ENCODE measurements at places on chromosomes 12 and 14.

- no peak for DNase-seq
Observed at GRCh38 chr12:91620992-91621391, 438.4 kb upstream of the DCN start.

DNA sequence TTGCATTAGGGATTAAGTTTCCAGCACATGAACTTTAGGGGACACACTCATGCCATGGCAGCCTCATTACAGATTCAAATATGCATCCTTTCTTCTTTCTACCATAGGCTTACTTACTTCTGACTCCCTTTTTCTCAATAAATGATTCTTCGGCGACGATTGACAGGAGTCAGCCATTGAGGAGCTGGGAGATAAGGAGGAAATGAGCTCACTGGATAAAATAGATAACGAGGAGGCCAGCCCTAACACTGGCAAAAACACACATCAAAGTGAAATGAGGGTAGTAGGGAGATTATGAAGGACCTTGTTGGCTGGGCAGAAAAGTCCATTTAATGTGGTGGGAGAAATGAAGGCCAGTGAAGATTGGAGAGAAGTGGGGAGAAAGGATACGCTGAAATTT is 172.2 kb downstream of the SLC41A2 start:
- no peak for DNase-seq

DNA sequence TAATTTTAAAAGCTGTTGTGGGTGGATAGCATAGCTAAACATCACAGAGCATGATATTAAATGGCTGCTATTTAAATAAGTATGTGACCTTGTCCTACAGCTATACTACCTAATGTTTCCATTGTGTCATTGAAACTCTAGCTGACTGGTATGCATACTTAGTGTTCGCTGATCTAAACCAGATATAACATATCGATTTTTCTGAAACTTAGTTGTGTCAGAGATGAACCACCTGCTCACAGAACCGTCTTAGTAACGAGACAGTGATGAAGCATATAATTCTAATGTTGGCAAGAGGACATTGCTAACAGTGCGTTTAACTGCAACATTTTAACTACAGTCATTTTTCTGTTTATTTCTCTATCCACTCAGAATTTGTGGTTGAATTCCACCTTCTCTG is 36.1 kb upstream of the NUAK1 start:
- DNase-seq: no peak

DNA sequence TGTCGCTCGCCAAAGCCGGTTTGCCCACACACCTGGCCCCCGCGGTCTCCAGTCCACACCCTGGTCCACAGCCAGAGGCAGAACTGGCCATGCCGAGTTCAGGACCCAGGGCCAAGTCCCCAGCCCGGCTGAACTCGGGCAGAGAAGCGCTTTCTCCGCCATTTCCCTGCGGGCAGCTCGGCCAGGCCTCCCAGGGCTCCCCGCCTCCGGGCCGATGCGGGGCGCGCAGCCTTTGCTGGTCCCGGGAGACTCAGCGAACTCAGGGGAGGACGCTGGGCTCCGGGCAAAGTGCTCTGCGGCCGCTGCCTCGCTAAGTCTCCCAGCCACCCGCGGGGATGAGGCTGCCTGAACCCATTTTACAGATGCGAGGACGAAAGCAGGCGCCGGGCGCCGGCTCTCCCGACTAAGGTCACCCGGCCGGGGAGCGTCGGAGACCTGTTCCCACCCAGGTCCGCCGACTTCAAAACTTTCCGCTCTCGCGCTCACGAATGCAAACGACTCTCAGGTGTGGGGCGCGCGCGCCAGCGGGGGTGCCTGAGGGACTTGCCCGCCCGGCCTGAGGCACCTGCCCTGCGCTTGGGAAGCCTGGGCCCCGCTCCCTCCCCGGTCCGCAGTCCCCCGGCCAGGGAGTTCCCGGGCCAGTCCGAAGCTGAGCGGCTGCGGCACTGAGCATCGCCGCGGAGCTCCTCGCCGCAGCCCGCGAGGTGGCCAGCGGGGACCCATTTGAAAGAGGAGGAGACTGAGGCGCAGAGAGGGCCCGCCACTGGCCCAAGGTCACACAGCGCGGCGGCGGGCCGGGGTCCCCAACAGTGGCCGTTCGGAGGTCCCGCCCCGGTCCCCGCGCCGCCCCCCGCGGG is 627 bp downstream of the TESC start:
- peak; percentile 25 for DNase-seq

GRCh38 chr12:55624056-55624455 is 12.6 kb upstream of the OR10P1 start:
- DNase-seq: no peak

DNA sequence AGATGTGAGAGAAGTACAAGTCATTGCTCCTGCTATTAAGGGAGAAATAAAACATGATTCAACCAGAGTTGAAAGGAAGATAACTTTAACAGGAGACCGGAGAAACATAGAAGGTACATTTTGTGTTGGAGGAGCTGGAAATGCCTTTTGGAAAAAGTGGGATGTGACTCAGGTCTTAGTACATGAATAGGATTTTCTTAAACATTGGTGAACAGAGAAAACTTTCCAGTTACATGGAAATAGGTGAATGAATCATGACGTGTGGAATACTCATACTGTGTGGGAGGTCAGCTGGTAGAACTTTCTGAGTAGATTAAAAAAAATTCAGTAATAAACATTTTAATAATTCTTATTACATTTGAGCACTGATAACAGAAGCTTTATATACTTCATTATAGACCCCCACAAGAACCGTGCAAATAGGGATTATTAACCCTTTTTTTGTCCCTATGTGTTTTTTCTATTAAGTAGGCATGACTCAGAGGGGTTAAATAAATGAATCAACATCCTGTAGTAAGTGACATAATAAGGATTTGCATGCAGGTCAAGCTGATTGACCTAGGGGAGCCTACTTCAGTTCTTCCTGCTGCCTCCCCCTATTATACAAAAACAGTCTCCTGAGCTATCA is 710.5 kb downstream of the NOVA1 start:
- DNase-seq: no peak

DNA sequence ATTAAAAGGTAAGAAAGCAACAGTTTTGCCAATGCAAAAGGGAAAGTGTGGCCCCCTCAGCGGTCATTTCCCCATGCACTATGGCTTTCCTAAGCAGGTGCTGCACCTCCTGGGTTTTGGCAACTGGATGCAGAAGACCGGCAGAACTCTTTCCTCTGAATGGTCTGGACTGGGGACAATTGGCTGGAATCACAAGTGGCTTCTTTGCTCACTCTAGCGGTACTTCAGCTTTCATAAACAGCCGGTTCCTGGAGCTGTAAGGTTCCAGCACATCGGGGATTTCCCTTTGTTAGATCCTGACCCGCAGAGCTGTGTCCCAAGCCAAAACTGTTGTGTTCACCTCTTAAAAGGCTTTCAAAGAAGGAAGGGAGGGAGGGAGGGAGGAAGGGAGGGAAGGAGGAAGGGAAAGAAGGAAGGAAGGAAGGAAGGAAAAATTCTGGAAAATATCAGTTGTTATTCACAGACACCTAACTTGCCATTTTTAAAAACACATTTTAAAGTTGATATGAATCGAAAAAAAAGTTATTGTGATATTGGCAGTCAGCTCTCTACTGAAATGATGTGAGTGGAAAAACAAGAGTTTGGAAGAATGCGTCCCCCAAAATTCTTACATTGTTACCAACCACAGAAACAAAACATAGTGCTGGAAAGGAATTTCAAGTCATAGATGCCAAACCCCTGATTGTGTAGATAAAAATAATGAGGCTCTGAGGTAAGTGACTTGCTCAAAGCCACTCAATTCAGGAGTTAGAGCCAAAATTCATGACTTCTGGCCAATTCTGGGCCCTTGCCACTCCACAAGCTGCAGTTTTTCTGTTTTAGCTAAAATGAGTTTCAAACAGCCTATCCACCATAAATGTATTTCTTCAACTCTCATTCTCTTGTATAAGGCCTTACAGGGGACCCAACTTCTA is 220.6 kb upstream of the HMGA2 start:
- no peak for DNase-seq

DNA sequence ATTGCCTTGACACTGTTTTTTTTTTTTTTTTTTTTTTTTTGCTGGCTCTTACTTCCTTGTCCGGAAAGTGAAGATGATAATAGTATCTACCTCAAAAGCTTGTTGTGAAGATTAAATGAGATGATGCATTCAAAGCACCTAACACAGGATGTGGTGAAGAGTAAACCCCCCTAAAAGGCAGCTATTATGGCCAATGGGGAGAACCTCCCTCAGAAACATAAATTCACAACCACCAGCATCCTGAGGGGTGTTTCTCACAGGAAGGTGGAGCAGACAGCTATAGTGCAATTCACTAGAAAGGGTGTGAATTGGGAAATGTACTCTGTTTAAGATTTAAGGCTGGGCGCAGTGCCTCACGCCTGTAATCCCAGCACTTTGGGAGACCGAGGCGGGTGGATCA is 85.4 kb upstream of the CRY1 start:
- no peak for DNase-seq

- no peak for DNase-seq
Observed at GRCh38 chr14:96098309-96098998, 59.3 kb downstream of the C14orf132 start.

GRCh38 chr12:112836736-112837628 is 45.4 kb downstream of the RPH3A start:
- no peak for DNase-seq

- no peak for DNase-seq
Observed at GRCh38 chr14:75201087-75201486, 24.7 kb upstream of the TMED10 start.

DNA sequence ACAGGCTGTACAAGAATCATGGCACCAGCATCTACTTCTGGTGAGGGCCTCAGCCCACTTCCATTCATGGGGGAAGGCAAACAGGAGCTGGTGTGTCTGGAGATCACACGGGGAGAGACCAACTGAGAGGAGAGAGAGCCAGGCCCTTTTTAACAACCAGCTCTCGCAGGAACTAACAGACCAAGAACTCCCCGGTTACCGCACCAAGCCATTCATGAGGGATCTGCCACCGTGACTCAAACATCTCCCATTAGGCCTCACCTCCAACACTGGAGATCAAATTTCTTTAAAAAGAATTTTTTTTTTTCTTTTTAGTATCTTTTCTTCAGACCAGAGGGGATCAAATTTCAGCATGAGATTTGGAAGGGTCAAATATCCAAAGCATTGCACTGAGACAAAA is 16.7 kb upstream of the AQP2 start:
- DNase-seq: no peak

DNA sequence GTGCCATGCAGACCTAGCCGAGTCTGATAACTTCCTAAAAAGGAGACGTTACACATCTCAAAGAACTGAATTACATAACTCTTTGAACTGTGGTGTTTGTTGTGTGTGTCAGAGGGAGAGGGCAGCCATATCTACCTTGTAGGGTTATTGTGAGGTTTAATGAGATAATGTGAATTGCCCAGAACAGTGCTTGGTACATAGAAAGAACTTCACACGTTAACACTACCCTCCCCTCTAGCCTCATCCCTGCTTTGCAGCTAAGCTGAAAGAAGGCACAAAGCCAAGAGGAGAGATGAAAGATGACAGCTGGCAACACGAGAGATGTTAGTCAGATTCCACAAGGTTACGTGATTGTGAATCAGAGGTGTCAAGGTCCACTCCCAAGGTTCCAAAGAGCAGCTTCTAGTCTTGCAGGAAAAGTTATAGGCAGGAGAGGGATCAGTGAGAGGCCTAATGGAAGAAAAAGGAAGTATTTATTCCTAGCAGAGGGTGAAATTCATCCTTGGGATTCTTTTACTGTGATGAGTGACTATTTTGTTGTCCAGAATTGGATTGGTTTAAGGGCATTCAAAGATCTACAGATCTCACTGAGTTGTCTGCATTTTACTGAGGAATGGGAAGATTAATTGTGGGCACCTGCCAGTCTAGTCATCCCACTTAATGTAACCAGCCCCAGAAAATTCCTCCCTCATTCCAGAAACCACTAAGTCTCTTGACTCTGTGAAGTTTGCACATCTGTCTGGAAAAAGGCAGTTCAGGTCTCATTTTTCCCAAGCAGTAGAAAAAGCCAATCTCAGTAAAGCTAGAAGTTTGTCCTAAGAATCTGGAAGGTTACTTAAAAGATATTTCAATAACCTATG is 25.9 kb upstream of the WNK1 start:
- DNase-seq: no peak

- DNase-seq: no peak
Observed at GRCh38 chr12:11016937-11017336, 5.5 kb downstream of the TAS2R19 start.

GRCh38 chr12:95499772-95500171 is 25.8 kb downstream of the METAP2 start:
- no peak for DNase-seq

GRCh38 chr14:54349713-54350112 is 47.1 kb upstream of the CDKN3 start:
- DNase-seq: no peak

DNA sequence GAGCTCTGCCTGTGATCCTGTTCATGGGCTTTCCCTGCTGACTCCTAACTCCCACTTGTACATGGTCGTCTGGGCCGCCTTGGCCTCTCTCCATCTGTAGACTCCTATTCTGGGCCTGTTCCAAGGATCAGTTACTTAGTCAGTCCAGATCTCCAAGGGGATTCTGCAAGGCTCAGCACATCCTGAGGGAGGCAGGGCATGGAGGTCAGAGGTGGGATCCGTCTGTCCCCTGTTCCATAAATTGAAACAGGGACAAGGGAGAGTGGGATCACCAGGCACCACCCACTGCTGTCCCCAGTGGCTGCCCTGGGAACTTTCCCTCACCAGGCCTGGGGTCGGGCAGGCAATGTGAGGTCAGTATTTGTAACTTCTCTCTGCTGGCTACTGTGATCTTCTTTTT is 43.5 kb downstream of the KCTD10 start:
- DNase-seq: no peak

DNA sequence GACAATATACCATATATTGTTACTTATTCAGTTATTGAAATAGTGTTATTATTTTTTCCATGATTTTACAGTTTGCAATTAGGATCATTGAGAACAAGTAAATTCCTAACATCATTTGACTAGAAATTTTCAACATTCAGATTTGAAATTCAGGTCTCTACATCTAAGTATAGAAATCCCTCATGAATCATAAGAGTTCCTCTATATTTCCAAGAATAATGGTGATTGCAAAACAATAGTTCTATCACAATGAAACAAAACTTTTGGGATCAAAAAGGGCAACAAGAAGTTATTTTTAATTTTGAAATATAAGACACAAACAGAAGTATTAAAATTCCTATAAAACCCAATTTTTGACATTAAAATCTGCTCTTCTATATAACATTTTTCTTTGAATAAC is 10.8 kb downstream of the CLEC1A start:
- no peak for DNase-seq

- DNase-seq: no peak
Observed at GRCh38 chr12:27898022-27898421, 74.5 kb downstream of the PTHLH start.

DNA sequence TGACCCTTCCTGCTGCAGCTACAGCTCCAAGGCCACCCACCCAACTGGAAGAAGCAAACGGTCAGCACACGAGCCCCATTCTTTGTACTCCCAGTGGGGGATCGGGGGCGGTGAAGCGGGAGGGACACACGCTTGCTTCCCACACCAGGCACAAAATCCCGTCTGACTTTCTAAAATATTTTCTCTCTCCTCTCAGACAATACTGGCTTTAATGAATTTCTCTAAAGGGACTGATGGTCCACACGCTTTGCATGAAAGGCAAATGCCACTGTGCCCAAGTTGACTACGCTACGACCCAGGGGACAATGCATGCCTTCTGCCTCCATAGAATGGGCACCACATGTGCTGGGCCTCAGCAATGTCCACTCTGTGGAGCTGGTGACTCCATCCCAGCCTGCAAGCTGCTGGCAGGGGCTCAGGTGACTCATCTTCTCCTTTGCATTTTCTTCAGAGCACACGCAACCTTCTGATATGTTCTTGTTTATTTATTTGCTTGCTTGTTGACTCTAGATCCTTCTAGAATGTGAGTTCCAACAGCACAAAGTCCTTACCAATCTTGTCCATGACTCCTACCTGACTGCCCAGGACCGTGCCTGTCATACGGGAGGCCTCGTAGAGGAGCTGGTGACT is 15.6 kb downstream of the SYNE3 start:
- DNase-seq: no peak

- no peak for DNase-seq
Observed at GRCh38 chr14:95871531-95871930, 5.1 kb upstream of the TUNAR start.

All from stimulated activated CD4-positive, alpha-beta T cell treated with anti-CD3 and anti-CD28 coated beads, Interleukin-1b, Interleukin-23, amount 100 ng/mL, for 24 hours (primary cell).